ENCODE measurements at places on chromosomes 12 and 14. TPM values are rescaled to one million over a fixed set of nuclear protein-coding genes. Genes with fewer than 3 reads are reported as not detected.

- peak; percentile 83 for DNase-seq
Measured at GRCh38 chr12:11822081-11822834, 172.8 kb downstream of the ETV6 start.

GRCh38 chr12:101884174-101884573 lies 6.8 kb downstream of the DRAM1 start:
- no peak for DNase-seq

DNA sequence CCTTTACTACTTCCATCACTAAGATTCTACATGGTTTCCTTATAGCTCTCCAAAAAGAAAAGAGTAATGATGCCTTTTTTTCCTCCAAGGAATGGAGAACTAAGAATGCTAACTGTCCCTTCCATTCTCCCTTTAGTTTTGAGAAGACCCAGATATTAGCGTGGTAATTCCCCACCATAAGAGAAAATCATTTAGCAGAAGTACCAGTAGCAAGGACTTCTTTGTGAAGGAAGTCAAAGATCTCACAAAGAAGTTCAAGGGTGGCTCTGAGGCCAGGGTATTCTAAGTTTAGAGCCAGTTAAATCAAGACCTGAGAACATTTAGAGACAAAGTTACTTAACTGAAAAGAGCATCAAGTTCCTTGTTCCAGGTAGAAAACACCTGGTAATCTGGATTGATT lies 7.3 kb downstream of the USP15 start:
- no peak for DNase-seq

DNA sequence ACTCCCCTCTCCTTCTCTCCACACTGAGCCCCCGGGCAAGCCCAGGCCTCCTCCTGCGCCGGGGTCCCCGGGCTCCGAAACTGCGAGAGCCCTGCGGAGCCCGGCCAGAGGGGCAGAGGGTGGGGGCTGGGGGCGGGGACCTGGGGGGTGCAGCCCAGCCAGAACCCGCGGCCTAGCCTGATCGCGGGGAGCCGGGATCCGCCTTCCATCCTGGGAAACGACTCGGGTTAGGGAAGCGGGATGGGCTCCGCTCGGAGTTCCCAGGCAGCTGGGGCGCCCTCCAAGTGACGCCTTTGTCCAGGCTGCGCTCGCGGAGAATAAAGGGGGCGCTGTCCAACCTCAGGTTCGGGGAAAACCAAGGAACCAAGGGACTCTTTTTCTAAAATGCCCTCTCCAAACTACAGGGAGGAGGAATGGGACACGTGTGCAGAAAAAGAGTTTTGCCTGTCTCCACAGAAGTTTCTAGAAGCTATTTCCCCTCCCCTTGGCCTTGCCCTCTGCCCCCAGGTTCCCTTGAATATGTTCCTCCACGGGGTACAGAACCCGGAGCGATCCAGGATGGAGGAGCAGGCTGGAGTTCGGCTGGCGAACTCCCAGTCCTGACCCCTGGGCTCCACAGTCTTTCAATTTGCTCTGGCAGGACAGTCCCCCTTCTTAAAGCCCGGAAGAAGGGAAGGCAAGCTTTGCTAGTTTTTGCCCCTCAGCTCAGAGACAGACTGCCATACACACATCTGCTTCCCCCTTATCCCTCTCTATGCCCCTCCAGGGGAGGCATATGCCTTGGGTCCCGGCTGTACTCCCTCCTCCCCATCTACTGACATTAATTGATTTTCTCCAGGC lies 13.9 kb downstream of the NKX2-1 start:
- no peak for DNase-seq

The LMNTD1 gene
- total RNA-seq: not detected

GRCh38 chr12:70982286-70982685 lies 61.7 kb upstream of the PTPRR start:
- no peak for DNase-seq

The GNB3 gene
- 0.22 TPM for total RNA-seq

The CAPS2 gene
- total RNA-seq: 2.1 TPM

All from activated CD4-positive, alpha-beta memory T cell treated with anti-CD3 and anti-CD28 coated beads for 36 hours (primary cell).